Central memory CD8-positive, alpha-beta T cell (primary cell): ENCODE measurements at places on chromosomes 2 and 18.

GRCh38 chr18:37464257-37464656 lies 101.3 kb downstream of the CELF4 start:
- no peak for DNase-seq

DNA sequence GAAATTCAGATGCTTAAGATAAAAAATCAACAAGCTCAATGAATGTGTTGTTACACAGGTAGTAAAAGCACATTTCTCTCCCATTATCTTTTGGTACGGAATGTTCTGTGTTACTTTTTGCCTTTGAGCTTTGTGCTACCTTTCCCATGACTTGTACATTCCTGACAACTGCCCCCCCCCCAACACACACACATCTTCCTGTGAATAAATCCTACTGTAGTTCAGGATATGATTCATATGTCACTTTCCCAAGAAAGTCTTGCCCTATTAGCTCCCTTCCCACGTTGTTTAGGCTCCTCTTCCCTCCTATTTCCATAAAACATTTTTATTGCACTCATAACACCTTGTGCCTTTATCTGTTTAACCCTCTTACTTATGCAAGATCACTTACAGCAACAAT lies 442.6 kb upstream of the LRATD1 start:
- DNase-seq = no peak

GRCh38 chr2:170681311-170681710 lies 33.8 kb upstream of the SP5 start:
- no peak for DNase-seq

GRCh38 chr2:147945660-147946059 lies 74.9 kb downstream of the ORC4 start:
- DNase-seq = no peak

DNA sequence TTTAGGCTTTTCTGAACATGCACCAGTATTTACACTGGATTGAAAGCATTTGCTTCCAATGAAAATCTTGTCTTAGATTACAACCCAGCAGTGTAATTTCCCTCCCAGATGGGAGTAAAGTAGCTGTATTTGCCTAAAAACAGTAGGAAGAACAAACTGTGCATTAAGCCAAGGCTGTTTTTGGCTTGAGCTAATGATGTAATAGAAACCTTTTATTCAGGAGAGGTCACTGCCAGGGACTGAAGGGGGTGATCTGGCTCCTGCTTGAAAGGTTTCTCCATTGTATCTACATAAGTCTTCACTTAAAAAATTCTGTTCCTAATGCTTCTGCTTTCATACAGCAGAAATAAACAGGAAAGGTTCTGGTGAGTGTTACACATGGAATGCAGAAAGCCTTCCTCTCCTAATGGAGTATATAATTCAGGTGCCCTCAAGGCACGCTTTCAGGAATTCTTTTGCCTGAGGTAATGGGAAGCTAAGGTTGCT lies 74.4 kb downstream of the MEIS1 start:
- DNase-seq = no peak

GRCh38 chr2:152254976-152255375 lies 79.4 kb upstream of the STAM2 start:
- DNase-seq = no peak

DNA sequence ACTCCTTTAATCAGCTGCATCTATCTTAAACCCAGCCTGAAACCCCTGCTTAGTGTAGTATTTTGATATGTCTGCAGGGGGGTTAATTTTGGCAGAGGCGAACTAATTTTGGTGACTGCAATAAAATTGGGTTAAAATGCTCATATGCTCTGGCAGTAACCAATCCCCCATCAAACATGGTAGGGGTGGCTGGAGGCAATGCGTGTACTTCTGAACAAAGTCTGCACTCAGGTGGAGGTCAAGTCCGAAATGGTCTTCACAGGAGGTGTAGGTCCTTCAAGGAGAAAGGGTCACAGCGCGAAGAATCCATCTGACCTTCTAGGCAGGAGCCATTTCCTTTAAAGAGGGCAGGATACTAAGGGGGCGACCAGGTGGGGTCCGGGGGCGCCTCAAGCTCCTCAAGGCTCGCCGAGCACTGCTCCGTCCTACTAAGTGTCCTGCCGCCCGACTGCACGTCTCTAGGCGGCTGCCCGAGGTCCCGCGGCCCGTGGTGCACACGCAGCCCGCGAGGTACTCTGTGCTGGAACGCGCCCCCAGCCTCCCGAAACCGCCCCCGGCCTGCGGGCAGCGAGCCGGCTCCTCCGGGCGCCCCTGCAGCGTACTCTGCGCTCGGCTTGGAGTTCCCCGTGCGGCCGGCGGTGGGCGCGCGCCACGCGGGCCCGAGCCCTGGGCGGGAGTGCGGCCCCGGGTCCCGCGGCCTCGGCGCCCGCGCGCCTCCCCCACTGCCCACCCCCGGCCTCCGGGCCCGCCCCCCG lies 1.7 kb upstream of the LDLRAD4 start:
- no peak for DNase-seq

GRCh38 chr2:151560289-151560688 lies 150.6 kb downstream of the RIF1 start:
- DNase-seq = no peak

GRCh38 chr2:223536546-223536945 lies 65.6 kb downstream of the SCG2 start:
- DNase-seq = no peak

- no peak for DNase-seq
Observed at GRCh38 chr18:77271576-77272481, 22.2 kb downstream of the GALR1 start.

DNA sequence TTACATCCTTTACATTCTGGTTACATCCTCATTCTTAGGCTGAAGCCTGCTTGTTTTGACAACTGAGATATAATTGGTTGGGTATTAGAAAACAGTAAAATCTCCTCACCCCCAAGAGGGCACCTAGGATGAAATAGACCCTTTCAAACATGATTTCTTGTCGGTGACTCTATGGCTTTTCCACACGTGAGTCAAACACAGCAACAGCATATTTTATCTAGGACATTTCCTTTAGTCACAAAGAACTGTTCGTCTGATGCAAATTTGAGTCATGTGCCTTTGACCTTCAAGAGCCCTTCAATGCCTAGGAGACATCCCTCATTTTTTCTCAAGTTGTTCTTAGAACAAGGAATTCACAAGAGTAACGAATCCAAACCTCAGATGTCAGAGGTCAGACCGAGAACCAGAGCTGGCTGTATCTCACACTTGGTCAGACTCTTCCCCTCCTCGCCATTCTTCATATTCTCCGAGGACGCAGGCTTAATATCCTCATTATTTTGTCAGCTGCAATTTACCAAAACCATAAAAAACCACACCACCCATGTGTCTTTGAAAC lies 60.5 kb upstream of the ALKAL2 start:
- no peak for DNase-seq
